Activated CD8-positive, alpha-beta T cell treated with anti-CD3 and anti-CD28 coated beads for 36 hours (primary cell): ENCODE measurements at places on chromosomes 12 and 14. TPM values are rescaled to one million over a fixed set of nuclear protein-coding genes. Genes with fewer than 3 reads are reported as not detected.

GRCh38 chr12:109650808-109651207, 62.8 kb upstream of the FAM222A start:
- H3K27me3 ChIP-seq = peaks cover 13% of the 10 kb centered on the region
- H3K36me3 ChIP-seq = no peaks in the 10 kb centered on the region
- no peak overlapping the region for H3K4me3 ChIP-seq
- DNase-seq = no peak

DNA sequence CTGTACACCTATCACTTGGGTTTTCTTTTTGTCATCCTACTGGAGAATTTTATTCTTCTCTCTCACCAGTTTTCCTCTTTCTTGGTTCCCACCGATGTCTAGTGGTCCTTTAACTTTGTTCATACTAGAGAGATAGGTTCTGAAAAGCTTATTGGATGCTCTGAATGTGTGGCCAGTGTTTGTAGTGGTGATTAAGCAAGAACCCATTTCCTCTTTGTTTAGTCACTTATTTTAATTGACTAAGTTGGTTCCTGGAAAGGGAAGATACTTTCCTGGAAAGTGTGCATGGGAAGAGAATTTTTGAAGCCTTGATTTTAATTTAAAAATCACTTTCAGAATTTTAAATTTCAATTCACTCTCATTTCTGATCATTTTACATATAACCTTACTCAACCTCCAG, 127.2 kb downstream of the OTOGL start:
- no peak overlapping the region for H3K4me3 ChIP-seq
- DNase-seq = no peak
- H3K27me3 ChIP-seq = peaks cover 7% of the 10 kb centered on the region
- no peak overlapping the region for H3K27ac ChIP-seq
- H3K4me1 ChIP-seq = no peaks in the 10 kb centered on the region
- no peaks in the 10 kb centered on the region for H3K36me3 ChIP-seq

GRCh38 chr14:68569970-68570409, 222.9 kb downstream of the ZFP36L1 start:
- H3K27me3 ChIP-seq = no peaks in the 10 kb centered on the region
- no peak overlapping the region for H3K4me3 ChIP-seq
- H3K4me1 ChIP-seq = peaks cover 5% of the 10 kb centered on the region
- no peaks in the 10 kb centered on the region for H3K36me3 ChIP-seq

- no peaks in the 10 kb centered on the region for H3K27me3 ChIP-seq
- H3K4me3 ChIP-seq = no peak overlapping the region
- DNase-seq = no peak
- no peaks in the 10 kb centered on the region for H3K36me3 ChIP-seq
- H3K4me1 ChIP-seq = peaks cover 15% of the 10 kb centered on the region
- H3K27ac ChIP-seq = no peak overlapping the region
These were observed 36.7 kb downstream of the KIF21A start for GRCh38 chr12:39406262-39406661.

DNA sequence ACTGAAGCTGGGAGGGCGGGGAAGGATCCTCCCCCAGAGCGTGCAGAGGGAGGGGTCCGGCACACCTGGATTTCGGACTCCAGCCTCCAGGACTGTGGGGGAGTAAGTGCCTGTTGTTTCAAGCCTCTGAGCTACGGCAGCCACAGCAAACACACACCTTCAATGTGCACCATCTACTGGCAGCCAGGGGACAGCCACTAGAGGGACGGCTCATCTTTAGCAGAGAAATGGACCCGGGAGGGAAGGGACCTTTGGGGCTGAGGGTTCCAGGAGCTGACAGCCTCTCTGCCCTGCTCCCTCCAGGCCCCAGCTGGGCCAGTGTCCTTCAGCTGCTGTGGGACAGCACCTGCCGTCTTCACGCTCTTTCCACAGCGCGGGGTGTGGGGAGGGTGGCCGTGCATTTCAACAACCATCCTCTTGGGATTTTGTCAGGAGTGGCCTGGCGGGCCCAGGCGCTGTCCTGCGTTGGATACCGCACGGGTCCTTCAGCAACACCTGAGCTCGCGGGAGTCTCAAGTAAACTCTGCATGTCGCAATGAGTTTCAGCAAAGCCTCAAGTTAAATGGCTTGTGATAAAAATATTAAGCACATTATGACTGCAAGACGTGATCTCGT, 209.2 kb upstream of the C14orf180 start:
- no peak for DNase-seq
- H3K4me1 ChIP-seq = peaks cover 2% of the 10 kb centered on the region
- no peaks in the 10 kb centered on the region for H3K27me3 ChIP-seq
- H3K4me3 ChIP-seq = no peak overlapping the region

Gene C12orf54
- total RNA-seq = not detected

DNA sequence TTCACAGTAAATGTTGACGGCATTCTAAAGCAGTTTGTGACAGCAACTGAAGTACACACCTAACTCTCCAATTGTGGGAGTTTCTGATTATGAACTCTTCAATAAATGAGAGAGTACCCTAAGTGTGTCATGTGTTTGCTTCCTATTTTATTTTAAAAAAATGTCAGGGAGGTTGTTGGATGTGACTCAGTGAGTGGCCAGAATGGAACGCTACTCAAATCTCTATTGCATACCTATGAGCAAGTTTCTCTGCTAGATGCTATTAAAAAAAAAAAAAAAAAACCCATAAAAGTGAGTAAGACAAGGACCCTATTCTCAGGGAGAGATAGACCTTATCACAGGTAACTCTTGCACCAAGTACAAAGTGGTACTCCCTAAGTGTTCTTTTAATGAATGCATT, 256.6 kb downstream of the BTG1 start:
- no peak for DNase-seq
- H3K27ac ChIP-seq = no peak overlapping the region
- H3K4me3 ChIP-seq = no peak overlapping the region
- H3K27me3 ChIP-seq = no peaks in the 10 kb centered on the region
